Esophagus squamous epithelium (tissue), 5 donors: ENCODE measurements at places on chromosomes 16 and 17.
A peak's percentile ranks its signal among the peaks of the same experiment; 100 is the strongest.

DNA sequence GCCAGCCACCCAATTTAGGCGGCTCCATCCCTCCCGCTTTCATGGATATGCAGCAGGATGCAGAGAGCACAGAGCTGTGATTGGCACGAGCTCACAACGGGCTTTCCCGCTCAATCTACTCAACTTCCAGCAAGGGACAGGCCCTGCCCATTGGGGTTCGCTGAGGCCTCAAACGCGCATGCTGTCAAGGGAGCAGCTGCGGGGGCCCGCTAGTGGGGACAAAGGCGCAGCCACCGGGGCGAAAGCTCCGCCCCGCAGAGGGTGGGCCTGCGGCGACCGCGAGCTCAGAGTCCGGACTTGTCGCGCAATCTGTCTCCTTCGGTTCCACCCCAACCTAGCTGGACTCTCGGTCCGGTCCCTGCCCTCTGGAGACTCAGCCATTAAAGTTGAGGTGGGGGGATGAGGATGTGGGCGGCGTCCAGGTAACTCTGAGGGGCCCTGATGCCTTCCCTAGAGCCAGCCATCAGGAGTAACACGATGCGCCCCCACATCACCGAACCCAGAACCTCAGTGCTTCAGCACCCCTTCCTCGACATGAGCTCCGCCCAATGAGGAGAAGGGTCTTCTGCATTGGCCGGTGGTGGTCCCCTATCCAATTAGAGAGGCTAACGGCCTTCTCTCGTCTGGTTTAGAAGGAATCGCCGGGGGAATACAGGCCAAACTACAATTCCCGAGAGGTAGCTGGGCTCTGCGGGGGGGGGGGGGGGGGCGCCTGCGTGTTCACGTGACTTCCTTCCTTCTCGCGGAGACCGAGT lies 489 bp upstream of the NFATC3 start:
- peak; percentile 54 for DNase-seq

DNA sequence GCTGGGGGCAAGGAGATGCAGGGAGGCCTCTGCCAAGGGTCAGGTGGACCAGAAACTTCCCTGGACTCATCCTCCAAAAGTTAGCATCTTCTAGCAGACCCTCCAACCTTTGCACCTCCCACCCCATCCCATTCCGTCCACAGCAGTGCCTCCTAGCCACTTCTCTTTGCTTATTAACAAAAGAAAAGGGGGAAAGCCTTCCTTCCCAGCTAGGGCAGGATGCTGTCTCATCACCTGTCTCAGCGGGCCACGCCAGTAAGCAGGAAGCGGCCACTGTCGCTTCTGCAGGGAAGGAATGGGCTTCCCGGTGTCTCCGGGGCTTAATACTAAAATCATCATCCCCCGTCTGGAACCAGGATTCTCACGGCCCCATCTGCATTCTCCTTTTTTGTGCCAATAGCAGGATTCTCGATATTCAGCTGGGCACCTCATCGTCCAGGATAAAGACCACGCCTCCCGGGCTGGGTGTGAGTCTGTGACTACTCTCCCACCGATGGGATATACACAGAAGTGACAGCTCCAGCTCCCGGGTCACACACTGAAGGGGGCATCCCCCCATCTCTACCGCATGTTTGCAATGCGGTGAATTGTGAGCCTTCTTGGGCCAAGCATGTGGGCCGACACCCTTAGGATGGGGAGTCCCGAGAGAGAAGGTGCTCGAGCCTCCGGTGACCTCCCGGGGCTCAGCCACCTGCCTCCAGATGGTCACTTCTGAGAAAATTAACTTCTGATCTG lies 15.5 kb upstream of the RBFOX3 start:
- DNase-seq = no peak

- no peak for DNase-seq
These were observed 22.5 kb upstream of the ENPP7 start for GRCh38 chr17:79707931-79708891.

- no peak for DNase-seq
These were observed 345.3 kb downstream of the CA10 start for GRCh38 chr17:51813140-51813783.

DNA sequence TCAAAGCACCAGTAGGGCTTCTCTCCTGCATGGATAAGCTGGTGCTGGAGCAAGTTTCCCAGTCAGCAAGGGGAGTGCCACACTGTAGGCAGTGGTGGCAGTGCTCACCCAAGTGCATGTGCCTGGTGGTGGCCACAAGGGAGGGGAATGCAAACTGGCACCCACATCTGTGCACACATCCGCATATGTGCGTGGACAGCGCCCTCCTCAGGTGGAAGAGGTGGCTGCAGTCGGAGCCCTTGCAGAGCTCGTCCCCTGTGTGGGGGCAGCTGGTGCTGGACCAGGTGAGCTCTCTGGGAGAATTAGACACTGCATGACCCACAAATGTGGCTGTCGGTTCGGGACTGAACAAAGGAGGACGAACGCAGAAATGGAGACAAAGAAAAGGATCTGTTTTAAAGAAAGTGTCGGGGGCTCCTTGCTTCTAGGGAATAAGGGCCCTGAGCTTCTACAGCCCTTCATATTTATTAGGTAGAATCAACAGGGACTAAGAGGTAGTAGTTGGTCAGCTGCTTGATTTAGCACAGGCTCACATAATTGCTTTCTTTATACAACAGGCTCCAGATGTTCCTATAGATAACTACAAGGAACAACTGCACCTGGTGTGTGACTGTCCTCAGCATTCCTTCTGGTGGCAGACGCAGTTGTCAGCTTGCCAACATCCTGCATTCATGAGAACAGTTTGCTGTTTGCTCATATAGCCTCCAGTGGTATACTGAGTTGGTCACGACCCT lies 5.3 kb upstream of the ZNF689 start:
- DNase-seq = no peak

DNA sequence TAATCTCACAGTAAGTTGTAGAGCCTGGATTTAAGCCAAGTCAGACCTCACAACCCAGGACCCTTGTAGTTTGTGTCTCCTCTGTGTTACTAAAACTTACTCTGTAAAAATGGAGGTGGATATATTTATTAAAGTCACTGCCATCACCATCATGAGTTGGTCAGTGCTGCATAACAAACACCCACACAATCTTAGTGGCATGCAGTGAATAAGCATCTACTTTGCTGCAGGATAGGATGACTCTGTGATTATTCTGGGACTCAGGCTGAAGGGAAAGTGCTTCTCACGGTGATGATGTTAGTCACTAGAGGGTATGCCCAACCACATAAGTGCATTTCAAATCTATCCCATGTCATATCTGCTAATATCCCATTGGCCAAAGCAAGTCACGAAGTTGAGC lies 398.7 kb downstream of the XYLT1 start:
- DNase-seq = no peak

- no peak for DNase-seq
These were observed 17.0 kb upstream of the UMOD start for GRCh38 chr16:20369452-20370054.

DNA sequence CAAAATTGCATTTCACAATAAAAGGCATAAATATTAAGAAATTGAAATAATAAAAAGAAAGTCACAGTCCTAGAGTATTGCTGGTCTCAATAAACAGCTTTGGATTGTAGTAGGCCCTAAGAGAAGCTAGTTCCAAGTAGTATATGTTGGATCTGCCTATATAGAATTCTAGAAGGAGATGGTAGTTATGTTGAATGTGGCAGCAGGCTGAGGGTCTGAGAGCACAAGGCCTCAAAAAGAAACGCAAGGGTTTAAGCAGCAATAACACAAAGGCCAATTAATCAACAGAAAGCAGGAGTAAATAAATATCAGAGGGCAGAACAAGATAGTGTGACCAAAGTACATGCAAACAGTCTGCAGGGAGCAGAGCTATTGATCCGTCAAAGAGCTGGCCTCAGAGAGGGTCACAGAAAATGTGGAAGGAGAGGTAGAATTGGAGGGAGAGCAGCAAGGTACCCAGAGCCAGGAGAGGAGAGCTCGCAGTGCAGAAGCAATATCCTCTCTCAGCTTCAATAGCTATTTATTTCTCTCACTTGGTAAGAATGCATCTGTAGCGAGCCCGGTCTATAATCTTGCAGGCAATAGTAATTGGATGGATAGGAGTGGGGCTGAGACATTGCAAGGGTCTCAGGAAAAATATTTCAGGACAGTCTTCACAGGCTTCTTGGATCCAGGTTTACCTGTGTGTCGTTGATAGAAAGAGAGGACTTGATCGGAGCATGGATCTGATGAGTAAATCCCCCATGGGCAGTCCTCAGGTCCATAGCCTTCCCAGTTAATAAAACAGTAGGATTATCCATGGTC lies 25.1 kb upstream of the MED13 start:
- DNase-seq = no peak

GRCh38 chr16:31711344-31711845 lies 162.2 kb upstream of the ZNF267 start:
- DNase-seq = no peak
